T-helper 22 cell (primary cell): ENCODE measurements at places on chromosomes 13 and 19.

- no peak for DNase-seq
Measured at GRCh38 chr13:59601993-59602392, 561.7 kb downstream of the DIAPH3 start.

GRCh38 chr13:113862191-113862930 is 1.5 kb downstream of the GAS6 start:
- DNase-seq, result no peak

DNA sequence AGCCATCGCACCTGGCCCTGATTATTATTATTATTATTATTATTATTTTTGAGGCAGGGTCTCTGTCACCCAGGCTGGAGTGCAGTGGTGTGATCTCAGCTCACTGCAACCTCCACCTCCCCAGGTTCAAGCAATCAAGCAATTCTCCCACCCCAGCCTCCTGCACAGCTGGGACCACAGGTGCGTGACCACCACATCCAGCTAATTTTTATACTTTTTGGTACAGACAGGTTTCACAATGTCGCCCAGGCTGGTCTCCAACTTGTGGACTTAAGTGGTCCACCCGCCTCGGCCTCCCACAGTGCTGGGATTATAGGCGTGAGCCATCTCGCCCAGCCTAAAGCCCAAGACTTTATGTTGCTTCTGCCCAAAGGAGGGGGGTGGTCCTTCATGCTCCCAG is 6.0 kb upstream of the AP1M2 start:
- DNase-seq, result no peak

GRCh38 chr13:42907745-42908144 is 84.3 kb downstream of the EPSTI1 start:
- no peak for DNase-seq

- no peak for DNase-seq
Measured at GRCh38 chr19:5954293-5954692, 23.6 kb downstream of the RANBP3 start.

DNA sequence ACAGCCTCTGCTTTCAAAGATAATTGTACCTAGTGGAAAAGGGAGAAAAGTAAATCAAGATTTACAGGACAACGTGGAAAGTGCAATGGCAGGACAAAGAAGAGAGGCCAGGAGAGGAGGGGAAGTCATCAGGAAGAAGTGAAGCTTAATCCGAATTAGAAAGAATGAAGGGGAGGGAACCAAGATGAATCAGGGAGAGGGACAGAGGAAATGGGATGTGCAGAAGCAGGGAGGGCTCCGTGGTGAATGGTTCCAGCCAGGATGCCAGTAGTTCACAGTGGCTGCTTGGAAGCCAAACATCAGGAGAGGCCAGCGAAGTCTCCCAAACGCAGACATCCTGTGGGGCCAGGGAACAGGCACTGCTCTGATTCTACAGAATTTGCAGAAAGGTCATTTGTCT is 144.4 kb downstream of the LIG4 start:
- no peak for DNase-seq

- no peak for DNase-seq
Measured at GRCh38 chr19:16677055-16677454, 16.1 kb downstream of the TMEM38A start.

- no peak for DNase-seq
Measured at GRCh38 chr13:40940841-40941240, 78.3 kb downstream of the ELF1 start.

DNA sequence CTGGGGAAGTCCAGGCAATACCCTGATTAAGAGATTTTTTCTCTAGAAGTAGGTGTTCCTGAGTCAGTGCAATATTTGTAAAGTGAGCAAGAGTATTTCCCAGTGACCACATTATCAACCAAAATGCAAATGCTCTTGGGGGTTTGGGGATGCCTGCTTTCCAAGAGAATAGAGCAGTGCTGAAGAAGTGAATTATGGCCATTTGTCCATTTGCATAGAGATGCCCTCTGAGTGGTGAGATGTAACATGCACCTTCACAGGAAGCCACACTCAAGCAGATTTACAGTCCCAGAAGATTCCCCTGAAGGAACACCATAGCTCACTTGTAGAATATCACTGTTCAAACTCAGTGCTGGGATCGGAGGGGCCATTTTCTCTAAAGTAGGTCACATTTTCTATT is 71.8 kb downstream of the TNFSF11 start:
- DNase-seq, result no peak

- no peak for DNase-seq
Measured at GRCh38 chr19:10858204-10858828, 10.1 kb downstream of the C19orf38 start.

DNA sequence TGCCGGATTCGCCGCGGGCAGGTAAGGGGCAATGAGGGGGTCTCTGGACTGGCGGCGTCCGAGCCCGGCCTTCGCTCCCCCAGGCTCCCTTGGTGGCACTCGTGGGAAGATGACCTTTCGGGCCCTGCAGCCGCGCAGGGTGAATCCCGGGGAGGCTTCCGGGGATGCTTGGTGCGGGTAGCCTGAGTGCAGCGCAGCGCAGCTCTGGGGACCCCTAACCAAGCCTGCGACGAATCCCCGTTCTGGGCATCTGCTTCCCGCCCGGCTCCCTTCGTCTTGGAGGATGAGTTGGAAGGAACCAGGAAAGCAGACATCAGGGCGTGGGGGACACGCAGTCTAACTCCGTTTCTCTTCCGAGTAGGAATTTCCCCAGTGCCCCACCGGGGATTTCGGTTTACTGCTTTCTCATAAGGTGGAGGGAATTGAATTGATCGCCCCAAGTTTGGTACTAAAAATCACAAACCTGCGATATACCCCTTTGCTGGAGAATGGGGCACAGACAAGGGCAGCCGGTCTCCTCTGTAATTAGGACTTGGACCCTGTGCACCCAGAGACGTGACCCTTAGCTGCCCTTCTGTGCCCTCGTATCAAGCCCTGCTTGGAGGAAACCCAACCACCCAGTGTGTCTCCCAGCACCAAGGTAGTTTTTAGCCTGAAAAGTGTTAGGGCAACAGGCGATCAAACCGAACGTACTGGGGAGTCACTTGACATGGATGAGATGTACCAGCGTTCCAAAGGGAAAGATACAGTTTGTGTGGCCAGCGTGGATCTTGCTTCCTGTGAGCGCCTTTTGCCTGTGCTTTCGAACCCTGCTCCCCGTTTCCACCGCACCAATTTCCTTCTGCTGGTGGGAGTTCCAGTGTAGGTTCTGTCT is 1.0 kb downstream of the GPC5 start:
- no peak for DNase-seq

- DNase-seq, result no peak
Measured at GRCh38 chr13:50760751-50761150, 82.7 kb downstream of the DLEU7 start.

GRCh38 chr13:77094773-77095172 is 67.8 kb upstream of the FBXL3 start:
- no peak for DNase-seq

DNA sequence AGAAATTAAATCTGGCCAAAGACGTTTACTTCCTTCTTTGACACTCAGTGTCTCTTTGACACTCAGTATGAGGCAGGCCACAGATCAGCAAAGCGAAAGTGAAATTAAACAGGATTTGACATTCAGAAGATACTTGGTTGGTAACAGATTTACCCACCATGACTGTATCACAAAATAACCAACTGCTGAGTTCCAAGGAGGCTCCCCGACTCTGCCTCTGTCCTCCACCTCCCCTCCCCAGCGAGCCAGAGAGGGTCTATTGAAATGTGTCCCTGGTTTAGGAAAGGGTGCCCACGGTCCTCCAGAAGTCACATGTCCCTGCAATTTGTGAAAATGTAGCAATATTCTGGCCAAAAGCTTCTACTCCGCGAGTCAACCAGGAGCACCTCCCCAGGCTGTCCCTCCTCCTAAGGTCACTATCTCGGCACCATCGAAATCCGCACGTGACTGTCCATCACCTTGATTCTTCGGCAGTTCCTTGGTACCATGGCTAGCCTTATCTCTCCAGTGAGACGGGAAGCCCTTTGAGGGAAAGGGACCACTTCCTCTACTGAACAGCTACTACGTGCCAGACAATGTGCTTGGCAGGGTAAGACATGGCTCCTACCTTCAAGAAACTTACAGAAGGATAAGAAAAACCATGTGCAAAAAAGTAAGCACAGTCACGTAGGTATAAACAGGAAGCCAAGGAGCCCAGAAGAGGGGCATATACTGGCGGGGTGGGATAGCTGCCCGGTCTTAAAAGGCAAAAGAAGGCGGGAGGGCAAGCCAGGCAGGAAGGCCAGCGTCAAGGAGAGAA is 1.5 kb downstream of the N4BP2L1 start:
- no peak for DNase-seq

DNA sequence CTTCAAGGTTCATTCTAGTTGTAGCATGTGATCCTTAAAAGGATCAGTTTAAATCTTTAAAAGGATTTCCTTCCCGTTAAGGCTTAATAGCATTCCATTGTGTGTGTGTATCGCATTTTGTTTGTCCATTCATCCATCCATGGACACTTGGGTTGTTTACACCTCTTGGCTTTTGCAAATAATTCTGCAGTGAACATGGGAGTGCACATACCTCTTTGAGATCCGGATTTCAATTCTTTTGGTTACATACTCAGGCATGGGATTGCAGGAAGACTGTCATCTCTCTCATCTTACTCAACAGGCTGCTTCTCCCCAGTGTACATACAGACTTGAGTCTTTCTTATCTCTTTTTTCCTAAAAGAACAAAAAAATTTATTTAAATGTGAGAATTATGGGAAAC is 1.2 kb downstream of the RNF113B start:
- DNase-seq, result no peak

DNA sequence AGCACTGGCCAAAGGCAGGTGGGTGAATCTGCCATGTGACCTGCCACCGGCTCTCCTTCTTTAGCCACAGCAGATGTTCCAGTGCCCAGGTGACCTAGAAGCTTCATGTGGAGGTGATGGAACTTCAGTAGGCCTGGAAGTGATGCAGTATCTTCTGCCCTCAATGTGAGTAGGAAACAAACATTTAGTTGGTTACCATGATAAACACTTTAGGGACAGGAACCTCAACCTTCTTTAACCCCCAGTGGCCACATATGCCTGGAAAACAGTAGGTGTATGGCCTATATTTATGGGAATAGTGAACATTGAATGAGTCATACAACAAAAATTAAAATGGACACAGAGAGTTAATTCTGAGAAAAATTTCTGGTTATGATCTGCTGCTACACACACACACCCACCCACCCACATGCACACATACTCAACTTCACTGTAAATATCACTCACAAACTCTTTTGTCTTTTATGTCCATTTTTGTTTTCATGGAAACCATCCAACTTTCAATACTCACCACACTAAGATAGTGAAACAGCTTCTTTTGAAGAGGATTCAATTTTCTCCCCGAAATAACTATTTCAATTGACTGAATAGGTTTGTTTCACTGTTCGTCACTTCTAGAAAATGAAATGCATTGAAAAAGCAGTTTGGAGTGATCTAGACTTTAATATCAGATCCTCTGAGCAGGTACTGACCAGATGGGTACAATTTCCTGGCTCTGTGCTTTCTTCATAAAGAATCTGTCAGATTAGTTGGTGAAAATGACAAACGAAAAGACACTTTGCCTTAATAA is 97.3 kb downstream of the STARD13 start:
- DNase-seq, result no peak

DNA sequence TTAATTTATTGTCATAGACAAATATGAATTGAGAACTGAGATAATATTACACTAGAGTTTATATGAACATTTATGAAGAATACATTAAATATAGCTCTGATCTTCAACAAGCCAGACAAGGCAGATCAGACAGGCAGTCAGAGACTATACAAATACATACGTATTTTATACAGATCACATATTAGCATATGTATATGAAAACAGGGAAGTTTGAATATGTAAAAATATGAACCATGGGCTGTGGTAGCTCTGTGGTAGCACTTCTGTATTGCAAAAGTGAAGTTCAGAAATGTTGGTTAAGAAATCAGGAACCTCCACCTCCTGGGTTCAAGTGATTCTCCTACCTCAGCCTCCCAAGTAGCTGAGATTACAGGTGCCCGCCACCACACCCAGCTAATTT is 20.7 kb downstream of the GPR180 start:
- DNase-seq, result no peak

DNA sequence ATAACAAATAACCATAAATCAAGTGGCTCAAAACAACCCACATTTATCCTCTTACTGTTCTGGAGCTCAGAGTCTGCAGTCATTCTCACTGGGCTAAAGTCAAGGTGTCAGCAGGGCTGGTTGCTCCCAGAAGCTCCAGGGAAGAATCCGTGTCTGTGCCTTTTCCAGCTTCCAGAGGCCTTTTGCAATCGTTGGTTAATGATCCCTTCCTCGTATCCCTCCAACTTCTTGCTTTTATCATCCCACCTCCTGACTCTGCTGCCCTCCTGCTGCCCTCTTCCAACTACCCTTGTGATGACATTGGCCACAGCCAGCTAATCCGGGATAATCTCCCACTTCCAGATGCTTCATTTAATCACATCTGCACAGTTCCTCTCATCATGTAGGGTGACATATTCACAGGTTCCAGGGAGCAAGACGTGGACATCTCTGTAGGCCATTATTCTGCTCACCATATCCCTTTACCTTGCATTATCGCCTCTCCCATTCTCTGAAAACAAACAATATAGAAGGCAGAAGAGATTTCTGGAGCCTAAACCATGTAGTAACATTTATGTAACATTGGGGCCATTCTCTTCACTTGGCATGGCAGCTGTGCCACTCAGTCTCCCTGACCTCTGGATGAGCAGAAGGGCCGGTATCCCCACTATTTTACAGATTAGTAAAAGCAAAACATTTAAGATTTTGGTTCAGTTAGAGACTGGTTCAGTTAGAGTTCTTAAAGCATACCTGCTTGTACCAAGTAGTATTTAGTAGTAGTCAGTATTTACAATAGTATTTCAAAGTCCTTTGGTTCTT is 53.5 kb downstream of the RFC3 start:
- DNase-seq, result no peak

DNA sequence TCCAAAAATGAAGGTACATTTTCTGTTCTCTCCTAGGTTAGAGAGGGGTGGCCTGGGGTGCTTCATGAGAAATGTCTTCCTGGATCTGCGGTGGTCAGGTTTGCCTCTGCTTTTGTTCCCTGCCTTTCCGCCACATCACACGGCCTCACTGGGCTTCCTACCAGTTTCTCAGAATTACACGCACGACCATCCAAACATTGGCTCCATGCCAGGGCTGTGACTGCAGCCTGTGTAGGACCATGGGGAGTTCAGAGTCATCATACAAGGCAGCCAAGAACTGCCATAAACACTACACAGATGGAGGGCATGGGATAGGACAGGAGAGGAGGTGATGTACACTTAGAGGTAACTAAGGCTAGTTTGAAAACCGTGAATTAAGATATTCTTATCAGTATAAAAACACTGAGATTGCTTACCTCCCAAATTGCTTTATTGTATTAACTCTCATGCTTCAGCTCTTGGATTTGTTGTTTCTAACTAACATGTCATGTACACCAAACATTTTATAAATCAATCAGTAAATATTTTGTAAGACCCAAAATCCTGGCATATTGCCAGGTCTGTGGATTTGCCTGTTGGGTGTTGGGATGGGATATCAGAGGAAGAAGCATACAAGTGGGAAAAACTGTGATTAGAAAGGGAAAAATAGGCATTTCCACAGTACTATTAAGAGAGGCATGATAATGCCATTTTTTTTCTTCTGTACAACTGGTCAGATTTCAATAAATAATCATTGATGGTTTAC is 45.2 kb downstream of the CDADC1 start:
- no peak for DNase-seq
